ENCODE measurements at places on chromosomes 2 and 18. TPM values are rescaled to one million over a fixed set of nuclear protein-coding genes. Genes with fewer than 3 reads are reported as not detected.

The C2orf78 gene
- total RNA-seq = not detected

The WNT10A gene
- total RNA-seq = not detected

The TTR gene
- total RNA-seq = not detected

The LCT gene
- total RNA-seq = 0.03 TPM

The LAMA3 gene
- total RNA-seq = 29.5 TPM

The ALK gene
- not detected for total RNA-seq

The MFSD6 gene
- 26.9 TPM for total RNA-seq

The WNT6 gene
- total RNA-seq = not detected

Data from A549 treated with DMSO at 1 μM for 4 hours (cell line).